Astrocyte of the hippocampus (primary cell): ENCODE measurements at places on chromosomes 12 and 14.

GRCh38 chr12:62123721-62124203 is 136.4 kb upstream of the USP15 start:
- DNase-seq = peak; percentile 61

DNA sequence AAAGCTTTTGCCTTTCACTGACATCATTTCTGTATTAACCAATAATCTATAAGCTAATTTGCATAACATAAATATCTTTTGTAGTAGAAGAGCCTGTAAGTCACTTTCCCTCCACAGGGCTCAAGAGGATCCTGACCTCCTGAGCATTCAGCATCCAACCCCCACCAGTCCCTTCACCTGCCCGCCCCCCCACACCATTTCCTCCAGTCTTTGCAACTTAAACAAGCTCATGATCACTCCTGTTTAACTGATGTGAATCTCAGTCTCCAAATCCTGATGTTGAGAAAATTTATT is 12.0 kb upstream of the CRY1 start:
- DNase-seq = no peak

DNA sequence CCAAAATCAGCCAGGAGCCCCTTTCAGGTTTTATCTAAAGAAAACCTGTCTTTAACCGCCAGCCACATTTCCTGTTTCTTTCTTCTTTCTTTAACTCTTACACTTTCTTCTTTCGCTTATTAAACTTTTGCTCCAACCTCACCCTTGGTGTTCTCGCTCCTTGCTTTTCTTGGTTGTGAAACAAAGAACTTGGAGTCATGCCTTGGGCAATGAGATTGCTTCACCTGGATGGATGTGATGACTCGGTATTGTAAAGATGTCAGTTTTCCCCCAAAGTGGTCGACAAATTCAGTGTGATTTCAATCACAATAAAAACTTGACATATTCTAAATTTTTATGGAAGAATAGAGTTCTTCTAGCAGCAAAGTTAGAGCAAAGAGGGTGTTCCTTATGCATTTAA is 16.2 kb upstream of the TCL1A start:
- DNase-seq = no peak

DNA sequence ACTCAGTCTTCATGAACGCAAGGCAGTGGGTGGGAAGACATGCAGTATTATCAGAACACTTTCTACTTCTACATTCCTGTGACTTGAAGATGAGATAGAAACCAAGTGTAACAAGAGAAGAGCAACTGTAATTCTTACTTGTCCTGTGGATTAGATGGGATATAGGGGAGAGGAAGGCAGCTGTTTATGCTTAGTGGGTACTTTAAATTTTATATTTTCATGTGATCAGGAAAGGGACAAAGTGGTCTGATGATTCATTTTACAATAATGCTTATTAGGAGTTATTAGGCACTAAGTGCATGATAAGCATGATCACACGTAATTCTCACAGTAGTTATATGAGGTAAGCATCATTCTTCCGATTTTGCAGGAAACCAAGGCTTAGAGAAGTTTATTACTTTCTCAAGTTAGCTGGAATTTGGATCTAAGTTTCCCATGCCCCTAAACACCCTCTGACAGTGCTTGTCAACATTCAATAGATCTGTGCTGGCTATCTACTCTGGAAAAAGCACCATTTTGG is 52.7 kb downstream of the PTGER2 start:
- DNase-seq = no peak

DNA sequence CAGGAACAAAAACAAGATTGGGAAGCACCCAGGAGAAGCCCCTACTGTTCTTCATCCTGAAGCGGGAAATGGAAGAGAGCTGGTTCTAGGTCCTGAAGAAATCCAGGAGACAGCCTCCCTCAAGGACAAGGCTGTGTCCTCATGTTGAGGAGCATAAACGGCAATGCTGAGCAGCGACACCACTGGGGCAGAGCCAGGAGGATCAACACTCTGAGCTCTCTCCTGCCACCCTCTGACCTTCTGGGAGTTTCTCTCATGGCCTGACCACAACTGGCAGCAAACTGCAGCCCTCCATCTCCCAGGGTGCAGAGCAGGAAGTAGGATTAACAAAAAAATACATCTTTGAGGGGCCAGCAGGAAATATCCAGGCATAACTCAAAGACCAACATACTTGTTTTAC is 1292.2 kb upstream of the TMEM132C start:
- no peak for DNase-seq

- DNase-seq = peak; percentile 27
Measured at GRCh38 chr14:67620217-67620785, 581 bp downstream of the ARG2 start.

DNA sequence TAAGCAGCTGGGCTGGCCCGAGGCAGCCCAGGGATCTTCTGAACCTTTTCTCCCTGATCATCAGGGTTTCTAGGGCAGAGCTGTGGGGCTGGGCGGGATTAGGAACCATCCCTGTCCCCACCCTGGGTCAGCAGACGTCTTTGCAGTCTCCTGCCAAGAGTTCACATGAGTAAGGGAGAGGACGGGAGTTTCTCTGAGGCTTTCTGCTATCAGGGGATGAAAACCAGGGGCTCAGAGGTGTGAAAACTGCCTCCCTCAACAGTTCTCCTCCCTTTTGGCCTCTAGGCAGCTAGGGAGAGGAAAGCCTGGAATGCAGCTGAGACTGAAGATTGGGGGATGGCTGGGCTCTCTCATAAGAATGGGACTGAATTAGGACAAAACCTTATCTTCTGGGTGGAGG is 7.9 kb downstream of the ZNF385A start:
- DNase-seq = no peak

- no peak for DNase-seq
Measured at GRCh38 chr14:96088481-96088880, 49.3 kb downstream of the C14orf132 start.

GRCh38 chr14:69317780-69318179 is 57.8 kb downstream of the GALNT16 start:
- DNase-seq = no peak

DNA sequence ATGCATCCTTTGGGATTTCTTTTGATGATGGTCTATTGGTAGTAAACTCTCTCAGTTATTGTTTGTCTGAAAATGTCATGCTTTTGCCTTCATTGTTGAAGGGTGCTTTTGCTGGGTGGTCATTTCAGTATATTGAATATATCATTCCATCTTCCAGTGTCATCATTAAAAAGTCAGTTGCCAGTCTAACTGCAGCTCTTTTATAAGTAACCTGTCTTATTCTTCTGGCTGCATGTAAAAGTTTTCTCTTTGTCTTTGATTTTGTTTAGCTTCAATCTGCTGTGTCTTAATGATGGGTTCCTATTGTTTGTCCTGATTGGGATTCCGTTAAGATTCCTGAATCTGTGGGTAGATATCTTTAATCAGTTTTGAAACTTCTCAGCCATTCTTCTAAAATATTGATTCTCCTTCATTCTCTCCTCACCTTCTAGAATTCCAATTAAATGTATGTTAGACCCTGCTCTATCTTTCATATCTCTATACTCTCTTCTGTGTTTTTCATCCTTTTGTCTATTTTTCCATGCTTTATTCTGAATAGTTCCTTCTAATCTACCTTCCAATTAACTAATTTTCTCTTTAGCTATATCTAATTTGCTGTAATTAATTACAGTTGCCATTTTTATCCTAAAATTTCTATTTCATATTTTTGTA is 6.4 kb downstream of the OAS1 start:
- DNase-seq = no peak

- no peak for DNase-seq
Measured at GRCh38 chr14:103031566-103031911, 25.8 kb downstream of the CDC42BPB start.

GRCh38 chr12:111121840-111122239 is 201.5 kb upstream of the MYL2 start:
- DNase-seq = no peak

- DNase-seq = peak; percentile 71
Measured at GRCh38 chr12:11576104-11576503, 73.4 kb upstream of the ETV6 start.

DNA sequence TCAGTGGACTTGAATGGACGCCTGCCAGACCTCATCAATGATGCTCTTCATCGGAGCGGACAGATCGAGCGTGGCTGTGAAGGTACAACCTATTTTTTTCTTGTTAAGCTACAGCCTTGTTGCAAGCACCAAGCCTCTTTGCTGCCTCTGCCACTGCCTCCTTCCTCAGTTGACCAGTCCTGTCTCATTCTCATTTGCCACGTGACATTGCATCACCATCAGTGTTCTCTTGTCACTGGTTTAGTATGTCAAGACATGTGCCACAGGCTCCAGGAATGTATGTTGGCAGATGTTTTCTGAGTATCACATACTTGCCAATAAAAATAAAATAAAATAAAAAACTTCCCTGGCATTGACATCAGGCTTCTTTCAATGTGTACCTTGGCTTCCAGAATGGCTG is 798.1 kb downstream of the NRXN3 start:
- DNase-seq = no peak

GRCh38 chr12:101968770-101969169 is 91.4 kb downstream of the DRAM1 start:
- DNase-seq = no peak

- DNase-seq = no peak
Measured at GRCh38 chr12:21678959-21679358, 21.3 kb upstream of the LDHB start.

GRCh38 chr14:52013984-52014600 is 24.7 kb downstream of the RTRAF start:
- DNase-seq = no peak

DNA sequence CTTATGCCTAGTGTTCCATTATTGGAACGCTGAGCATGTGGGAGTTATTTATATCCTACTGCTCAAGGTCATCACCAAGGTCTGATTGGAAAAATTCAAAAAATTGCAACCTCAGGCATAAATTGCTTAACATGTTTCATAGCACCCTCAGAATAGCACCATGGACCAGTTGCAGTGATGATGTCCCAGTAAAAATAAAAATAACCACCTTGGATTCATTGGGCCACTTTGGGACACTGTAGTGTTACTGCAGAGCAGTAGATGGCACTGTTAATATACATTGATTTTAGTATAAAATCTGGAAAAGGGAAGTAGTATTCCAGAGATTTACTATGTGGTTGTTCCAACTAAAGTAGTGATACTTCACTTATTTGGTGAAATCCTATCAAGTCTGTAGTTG is 31.0 kb upstream of the PTCSC3 start:
- DNase-seq = peak; percentile 21

DNA sequence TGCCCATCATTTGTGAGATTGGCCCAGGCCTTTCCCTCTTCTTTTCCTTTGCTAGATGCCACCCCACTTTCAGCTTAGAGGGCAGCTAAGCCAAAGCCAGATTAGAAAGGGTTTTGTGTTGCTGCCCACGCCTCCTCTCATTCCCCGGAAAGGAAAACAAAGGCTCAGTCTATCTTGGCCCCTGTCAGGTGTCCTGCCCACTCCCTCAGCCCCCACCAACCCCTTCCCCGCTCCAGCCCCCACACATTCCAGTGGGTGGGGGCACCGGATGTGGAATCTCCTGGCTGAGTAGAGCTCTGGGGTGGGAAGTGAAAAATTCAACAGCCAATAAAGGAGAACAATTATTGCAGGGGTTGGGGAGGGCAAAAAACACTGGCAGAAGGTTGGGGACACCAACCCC is 2.2 kb downstream of the BLOC1S1 start:
- DNase-seq = peak; percentile 72

GRCh38 chr14:55624913-55625312 is 44.9 kb downstream of the KTN1 start:
- peak; percentile 25 for DNase-seq

- DNase-seq = no peak
Measured at GRCh38 chr12:92854344-92854743, 74.8 kb downstream of the EEA1 start.

DNA sequence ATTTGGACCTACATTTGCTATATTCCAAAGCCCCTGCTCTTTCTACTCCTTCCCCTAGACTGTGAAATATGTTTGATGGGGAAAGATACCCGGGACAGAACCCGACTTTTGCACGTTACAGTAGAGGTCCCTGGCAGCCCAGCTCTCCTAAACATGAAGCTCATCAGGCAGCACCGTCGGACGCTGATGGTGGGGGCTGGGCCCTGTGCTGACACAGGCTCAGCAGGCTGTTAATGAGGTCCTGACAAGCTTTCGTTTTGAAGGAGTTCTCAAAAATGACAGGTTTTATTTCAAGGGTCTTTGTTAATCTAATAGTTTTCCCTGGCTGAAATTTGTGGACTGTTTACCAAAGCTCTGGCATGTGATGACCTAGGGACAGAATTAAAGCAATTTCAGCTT is 102.3 kb downstream of the SLC25A47 start:
- no peak for DNase-seq

DNA sequence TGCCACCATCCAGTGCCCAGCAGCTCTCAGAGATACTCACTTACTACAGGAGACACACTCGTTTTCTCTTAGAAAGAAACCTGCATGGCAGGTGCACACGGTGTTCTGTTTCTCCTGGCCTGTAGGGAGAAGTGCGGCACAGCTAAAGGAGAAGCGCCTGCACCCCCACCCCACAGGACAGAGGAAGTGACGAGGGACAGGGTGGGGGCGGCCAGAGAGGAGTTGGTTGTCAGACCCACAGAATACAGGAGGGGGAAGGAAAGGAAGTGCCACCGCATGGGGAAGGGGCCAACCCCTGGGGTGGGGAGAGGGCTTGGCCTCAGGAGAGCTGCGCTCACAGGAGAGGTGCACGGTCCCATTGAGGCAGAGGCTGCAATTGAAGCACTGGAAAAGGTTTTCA is 8.8 kb downstream of the TNFRSF1A start:
- DNase-seq = no peak

DNA sequence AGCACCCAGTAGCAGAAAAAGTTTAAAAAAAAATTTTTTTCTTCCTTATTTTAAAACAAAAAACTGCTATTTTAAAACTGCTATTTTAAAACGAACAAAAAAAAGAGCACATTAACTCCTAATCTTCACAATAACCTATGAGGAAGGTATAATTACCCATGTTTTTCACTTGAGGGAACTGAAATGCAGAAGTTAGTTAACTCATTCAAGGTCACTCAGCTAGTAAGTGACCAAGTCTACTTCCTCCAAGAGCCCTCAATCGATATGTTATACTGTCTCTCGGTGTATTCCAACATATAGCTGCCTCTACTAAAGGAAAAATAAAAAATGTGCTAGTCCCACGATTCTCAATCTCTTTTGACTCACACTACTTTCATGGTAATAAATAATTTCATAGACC is 7.8 kb downstream of the RPAP3 start:
- no peak for DNase-seq

DNA sequence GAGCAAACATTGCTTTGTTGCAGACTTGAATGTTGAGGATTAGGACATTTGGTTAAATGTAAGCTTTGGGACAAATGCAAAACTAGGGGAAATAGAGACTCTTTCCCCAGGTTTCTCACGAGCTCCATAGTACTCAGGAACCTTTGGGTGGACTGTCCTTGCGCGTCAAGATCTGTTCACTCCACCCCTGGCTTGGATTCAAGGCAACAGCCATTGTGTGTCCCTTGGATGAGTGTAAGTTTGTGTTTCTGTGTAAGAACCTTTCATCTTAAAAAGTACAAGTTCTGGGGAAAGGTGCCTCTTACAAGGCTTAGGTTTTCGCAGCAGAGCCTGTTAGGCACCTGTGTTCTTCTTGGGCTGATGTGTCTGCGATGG is 3.7 kb downstream of the SUSD6 start:
- no peak for DNase-seq
